Karpas-422 (cell line): ENCODE measurements at places on chromosomes 6 and 20.

DNA sequence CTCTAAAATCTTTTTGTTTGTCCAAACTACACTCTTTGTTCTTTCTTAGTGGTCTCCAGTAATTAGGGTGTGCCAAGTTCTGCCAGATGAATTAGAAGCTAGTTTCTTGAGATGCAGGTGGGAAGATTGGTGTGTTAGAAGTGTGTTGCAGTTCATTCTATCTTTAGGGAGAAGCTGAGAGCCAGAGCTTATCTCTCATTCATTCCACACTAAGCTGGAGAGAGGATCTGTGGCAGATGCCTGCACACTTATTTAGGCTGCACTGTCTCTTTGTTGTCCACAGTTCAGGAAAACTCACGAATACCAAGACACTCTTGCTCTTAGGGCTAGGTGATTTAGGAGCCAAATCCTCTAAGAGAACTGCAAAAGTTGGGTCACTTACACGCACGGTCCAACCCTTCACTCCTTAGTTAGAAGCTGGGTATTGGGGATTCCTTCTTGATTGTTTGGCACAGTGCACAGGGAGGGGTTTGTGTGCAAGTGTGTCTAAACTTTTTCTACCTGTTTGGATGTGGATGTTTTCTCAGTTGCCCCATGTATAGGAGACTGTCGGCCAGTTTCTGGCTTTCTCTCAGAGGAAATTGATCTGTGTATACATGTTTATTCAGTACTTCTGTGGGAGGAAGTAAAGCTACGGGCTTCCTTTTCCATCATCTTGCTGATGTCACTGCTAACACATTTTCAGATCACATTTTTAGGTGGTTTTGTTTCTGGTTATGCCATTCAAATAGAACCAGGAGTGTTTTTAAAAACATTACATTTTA is 49.5 kb downstream of the SMAP1 start:
- peaks cover 11% of the 10 kb centered on the region for H3K4me1 ChIP-seq
- H3K27ac ChIP-seq = no peak overlapping the region
- no peaks in the 10 kb centered on the region for H3K27me3 ChIP-seq

DNA sequence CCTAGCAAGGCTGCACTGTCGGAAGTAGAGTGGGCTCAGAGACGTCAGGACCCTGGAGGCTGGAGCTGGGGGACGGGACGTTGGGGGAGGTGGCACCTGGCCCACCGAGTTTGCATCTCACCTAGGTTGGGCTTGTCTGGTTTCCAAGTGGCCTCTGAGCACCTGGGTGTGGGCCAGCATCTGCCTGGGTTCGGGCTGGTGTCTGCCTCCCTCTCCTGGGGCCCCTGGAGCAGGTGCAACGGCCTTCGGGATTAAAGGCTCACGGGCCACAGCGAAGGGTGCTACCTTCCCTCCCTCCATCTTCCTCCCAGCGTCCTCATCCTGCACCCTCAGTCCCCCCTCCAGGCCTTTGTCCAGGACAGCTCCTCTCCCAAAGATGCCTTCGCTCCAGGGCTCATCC is 6.0 kb downstream of the HRH3 start:
- peaks cover 30% of the 10 kb centered on the region for H3K4me1 ChIP-seq
- H3K4me3 ChIP-seq = no peak overlapping the region
- no peaks in the 10 kb centered on the region for H3K36me3 ChIP-seq
- H3K27ac ChIP-seq = no peak overlapping the region

GRCh38 chr20:37336369-37337207 is 9.4 kb upstream of the SRC start:
- peaks cover 28% of the 10 kb centered on the region for H3K4me1 ChIP-seq
- DNase-seq = no peak
- no peaks in the 10 kb centered on the region for H3K27me3 ChIP-seq
- H3K27ac ChIP-seq = no peak overlapping the region
- H3K36me3 ChIP-seq = no peaks in the 10 kb centered on the region

DNA sequence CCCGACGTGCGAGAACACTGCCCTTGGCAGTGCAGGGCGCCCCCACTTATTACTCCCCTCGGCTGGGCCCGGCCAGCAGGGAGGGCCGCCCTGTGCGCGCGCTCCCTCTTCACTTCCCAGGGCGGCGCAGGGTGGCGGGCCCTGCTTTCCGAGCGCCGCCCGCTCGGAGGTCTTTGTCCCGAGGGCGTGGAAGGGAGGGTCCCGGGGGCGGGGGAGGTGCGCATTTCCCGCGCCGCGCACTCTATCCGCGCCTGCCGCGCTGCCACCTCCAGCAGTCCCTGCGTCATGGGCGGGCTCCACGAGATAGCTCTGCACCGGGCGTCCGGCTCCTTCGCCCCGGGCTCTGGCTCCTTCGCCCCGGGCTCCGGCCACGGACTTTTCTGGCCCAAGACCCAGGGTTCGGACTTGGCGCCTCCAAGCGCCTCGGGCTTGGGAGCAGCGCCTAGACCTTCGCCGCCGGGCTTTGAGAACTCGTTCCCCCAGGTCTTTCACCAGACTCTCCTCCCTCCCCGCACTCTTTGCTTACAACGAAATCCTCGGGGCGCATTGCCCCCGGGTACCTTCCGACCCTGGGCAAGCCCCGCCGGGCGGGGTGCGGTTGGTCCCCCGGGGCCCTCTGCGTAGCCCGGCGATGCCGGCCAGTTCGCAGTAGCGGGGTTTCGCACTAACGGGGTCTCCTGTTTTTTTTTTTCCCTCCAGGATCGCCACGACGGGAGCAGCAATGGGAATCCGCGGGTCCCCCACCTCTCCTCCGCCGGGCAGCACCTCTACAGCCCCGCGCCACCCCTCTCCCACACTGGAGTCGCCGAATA is 1.6 kb downstream of the TFAP2C start:
- no peak overlapping the region for H3K4me3 ChIP-seq
- DNase-seq = no peak
- no peak overlapping the region for H3K27ac ChIP-seq
- no peaks in the 10 kb centered on the region for H3K27me3 ChIP-seq
- H3K4me1 ChIP-seq = no peaks in the 10 kb centered on the region

DNA sequence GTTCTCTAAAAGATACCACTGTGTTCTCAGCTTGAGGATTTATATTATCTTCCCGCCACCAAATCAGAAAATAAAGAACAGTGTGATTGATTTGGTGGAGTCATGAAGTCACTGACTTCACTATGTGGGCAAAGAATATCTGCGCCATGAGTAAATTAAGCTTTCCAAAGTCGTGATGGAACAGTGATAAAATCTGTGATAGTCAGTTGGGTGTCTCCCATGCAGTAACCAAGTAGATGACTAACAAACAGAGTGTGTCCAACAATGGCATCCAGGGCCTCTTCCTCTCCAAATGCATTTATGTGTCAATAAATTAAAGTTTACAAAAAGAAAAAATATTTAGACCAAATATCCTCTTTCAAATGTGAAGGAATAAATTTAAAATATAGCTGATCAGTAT is 87.0 kb upstream of the DST start:
- H3K27me3 ChIP-seq = no peaks in the 10 kb centered on the region
- no peak overlapping the region for H3K27ac ChIP-seq
- no peaks in the 10 kb centered on the region for H3K36me3 ChIP-seq
- DNase-seq = no peak
- no peaks in the 10 kb centered on the region for H3K4me1 ChIP-seq
